A549 (cell line): ENCODE measurements at places on chromosomes 16 and 17. TPM values are rescaled to one million over a fixed set of nuclear protein-coding genes. Genes with fewer than 3 reads are reported as not detected.
A peak's percentile ranks its signal among the peaks of the same experiment; 100 is the strongest.

The DYNLRB2 gene
- 0.25 TPM in 1 of 3 replicates, not detected in the others for polyA plus RNA-seq

The MED1 gene
- polyA plus RNA-seq, result 33.8 to 37.0 TPM (median 34.7 TPM) in 3 replicates

The STAC2 gene
- 0.16 to 0.29 TPM (median 0.26 TPM) in 3 replicates for polyA plus RNA-seq

The PITPNM3 gene
- polyA plus RNA-seq, result 1.8 to 2.3 TPM (median 2.2 TPM) in 3 replicates

DNA sequence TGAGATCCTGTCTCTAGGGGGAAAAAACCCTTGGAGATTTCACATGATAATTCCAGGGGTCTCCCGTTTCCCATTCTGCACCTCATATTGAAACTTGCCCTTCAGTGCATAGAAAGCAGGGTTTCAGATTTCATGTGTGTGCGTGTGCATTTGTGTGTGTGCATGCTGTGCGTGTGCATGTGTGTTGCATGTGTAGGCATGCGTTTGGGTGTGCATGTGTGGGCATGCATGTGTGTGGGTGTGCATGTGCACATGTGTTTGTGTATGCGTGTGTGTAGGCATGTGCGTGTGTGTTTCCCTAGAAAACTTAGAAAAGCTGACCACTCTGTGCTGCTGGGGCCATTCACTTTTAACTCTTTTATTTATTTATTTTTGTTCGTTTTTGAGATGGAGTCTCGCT, 40.0 kb downstream of the IL21R start:
- DNase-seq, result no peak

- no peak for DNase-seq
Measured at GRCh38 chr17:2693561-2694380, 17.8 kb downstream of the CLUH start.

- no peak for DNase-seq
Measured at GRCh38 chr17:21545064-21545463, 147.3 kb upstream of the KCNJ18 start.

DNA sequence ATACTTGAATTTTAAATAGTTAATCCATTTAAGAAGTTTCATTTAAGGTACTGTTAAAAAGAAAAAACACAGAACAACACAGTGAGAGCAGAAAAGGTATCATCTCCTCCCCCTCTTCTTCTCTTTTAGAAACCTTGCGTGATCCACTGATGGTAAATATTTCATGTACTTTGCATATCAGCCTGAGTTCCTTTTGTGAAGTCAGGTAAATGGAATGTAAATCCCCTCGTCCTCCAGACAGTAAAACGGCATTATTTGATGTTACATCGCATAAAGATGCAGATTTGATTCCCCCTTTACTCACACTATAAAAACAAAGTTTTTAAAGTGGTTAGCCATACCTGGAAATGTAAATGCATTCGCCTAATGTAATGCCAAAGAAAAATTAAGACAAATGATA, 234.4 kb downstream of the WWOX start:
- no peak for DNase-seq

DNA sequence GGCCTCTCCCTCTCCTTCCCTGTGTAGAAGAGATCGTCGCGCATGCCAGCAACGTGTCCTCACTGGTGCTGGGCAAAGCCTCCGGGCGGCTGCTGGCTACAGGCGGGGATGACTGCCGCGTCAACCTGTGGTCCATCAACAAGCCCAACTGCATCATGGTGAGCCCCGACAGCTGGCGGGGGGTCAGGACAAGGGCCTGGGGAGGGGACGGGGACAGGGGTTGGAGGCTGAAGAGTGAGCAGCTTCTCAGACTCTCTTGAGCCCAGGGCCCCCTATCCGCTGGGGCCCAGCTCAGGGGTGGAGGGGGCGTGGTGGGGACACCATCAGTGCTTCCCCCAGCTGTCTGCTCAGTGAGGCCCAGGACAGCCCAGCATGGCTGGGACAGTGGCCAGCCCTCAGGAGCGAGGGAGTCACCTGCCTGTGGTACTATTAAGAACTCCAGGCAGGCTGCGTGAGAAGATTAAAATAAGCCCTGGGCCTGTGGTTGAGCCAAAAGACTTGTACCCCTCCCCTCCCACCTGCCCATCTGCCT, 6.2 kb downstream of the KATNB1 start:
- no peak for DNase-seq

GRCh38 chr16:88507231-88507743, 54.2 kb downstream of the ZFPM1 start:
- peak; percentile 35 for DNase-seq

DNA sequence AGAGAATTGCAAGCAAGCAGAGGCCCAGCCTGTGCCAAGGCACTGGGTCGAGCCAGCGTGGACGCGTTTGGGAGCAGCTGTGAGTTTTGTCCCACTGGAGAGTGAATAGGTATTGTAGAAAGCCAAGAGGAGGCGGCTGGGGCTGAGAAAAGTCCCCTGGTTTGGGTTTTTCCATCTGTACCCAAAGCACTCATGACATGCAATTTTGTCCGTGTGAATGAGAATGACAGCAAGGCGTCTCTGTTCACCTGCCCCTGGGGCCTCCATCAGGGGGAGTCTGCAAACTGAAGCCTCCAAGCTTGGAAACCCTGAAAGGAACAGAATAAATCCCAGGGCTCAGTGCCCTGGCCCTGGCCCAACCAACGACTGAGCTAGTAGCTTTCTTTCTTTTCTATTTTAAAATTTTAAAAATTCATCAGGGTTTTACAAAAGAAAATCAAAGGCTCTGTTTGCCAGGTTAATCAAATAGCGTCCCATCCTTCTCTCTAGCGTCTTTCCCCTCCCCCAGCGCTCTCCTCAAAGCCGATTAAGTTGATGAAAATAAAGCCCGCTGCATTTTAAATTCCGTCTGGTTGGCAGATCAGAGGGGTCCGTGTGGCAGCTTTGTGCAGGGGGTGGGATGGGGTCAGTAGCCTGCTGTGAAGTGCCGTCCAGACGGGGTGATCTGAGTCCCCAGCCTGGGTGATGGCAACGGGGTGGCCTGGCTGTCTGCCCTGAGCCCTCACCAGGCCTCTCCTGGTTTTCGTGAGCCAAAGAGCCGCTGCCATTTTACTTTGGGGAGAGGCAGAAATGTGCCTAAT, 171.0 kb downstream of the KATNIP start:
- no peak for DNase-seq
